Suppressor macrophage treated with lipopolysaccharide for 4 hours (primary cell): ENCODE measurements at places on chromosomes 7 and 10.

DNA sequence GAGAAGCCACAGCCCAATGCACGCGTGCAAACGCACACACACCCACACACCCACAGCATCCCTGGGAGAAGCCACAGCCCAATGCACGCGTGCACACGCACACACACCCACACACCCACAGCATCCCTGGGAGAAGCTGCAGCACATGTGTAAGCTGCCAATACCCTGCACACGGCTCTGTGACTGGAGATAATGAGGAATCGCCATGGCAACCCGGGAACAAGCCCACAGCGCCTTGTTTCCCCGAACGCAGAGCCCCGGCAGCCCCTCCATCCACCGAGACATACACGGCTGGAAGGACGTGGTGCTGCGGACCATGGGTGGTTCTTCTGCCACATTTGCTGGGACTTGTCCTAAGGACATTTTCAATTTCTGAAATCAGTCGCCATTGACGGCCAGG lies 221.3 kb downstream of the PTPRN2 start:
- DNase-seq: no peak

DNA sequence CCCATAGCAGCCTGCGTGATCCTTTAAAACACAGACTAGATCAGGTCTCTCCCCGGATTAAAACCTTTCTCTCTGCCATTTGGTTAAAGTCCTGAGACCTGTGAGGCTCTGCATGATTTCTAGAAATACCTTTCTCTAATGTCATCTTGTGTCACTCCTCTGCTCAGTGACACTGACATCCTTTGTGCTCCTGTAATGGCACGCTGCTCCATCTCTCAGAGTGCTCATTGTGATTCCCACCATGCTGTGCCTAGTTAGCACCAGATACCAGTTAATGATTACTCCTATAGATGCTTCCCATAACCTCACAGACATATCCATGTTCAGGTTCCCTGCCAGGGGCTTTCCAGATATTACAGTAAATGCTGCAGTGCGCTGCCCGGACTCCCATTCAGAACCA lies 11.7 kb upstream of the OR9A2 start:
- DNase-seq: no peak

- DNase-seq: no peak
Measured at GRCh38 chr10:123391275-123392028, 237.2 kb downstream of the BUB3 start.

- peak; percentile 23 for DNase-seq
Measured at GRCh38 chr10:17375936-17376584, 78.3 kb downstream of the ST8SIA6 start.

DNA sequence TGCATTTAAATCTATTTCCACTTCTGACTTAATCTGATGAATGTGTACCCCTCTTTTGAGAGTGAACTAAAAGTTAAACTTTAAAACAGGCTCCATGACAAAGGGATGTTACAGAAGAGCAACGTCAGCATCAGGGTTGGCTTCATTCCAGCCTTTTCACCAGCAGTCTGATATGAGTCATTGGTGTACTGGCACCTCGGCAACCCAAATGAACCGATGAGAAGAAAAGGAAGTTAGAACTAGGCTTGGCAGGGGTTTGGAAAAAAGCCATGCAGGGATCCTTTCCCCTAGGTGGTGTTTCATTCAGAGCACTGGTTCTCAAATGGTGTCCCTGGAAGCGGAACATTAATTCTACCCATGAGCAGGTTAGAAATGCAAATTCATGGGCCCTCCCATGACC lies 53.6 kb downstream of the SEC61G start:
- DNase-seq: peak; percentile 3

DNA sequence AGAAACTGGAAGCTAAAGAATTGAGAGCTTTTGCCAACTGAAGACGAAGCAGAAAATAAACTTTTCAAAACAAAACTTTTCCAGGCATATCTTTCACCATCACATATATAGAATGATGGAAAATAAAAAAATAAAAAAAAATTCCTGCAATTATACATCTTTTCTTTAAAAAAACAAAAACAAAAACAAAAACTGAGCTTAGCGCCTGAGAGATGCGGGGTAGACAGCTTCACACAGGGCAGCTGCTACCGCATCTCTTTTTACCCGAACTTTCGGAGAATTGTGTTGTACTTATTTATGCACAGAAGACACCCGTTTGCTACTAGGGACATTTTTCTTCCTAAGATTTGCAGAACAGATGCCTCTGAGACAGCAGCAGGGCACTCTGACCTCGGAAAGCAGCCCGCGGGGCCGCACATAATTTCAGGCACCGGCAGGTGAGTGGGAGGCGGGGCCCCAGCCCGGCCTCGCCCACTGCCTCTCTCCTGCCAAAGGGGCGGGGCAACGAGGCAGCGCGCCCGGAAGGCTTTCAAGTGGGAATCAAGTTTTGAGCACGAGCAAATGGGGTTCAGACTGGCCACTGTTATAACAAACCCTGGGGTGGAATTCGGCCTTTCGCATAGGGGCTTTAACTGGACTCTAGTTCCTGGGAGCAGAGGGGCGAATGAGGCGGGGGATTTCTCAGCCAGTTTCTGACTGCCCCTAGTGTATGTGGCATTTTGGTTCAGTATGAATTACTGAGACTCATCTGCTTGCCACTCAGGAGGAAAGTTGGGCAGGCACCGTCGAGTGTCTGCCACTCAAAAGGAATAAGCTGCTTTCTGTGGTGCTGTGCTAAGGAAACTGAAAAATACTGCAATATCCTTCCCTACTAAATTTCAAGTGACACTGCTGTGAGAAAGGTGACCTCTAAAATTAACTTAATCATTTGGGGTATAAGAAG lies 18.5 kb upstream of the FAM133B start:
- no peak for DNase-seq

- DNase-seq: no peak
Measured at GRCh38 chr10:29535778-29536453, 98.9 kb downstream of the SVIL start.

- no peak for DNase-seq
Measured at GRCh38 chr7:134630237-134630636, 16.4 kb upstream of the BPGM start.

- DNase-seq: no peak
Measured at GRCh38 chr7:120097020-120097419, 176.0 kb upstream of the KCND2 start.

GRCh38 chr7:140908361-140908760 lies 16.4 kb downstream of the BRAF start:
- DNase-seq: no peak

- no peak for DNase-seq
Measured at GRCh38 chr10:48541144-48541795, 63.6 kb downstream of the ARHGAP22 start.

DNA sequence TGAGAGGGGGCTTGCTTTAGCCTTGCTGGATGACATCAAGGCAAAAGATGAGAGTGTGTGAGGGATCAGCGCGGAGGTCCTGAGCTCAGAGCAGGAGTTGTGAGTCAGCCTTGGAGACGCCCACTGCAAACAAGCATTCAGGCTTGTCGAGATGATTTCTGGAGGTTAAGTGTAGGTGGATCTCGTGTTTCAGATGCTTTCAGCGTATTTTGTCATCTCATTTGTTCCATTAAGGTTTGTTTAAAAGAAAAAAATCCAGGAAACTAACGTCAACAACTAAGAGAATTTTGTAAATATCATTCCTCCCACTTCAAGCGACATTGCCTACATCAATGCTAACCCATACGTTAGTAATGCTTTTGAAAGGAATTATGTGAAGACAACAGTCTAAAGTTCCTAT lies 715.4 kb upstream of the NRP1 start:
- no peak for DNase-seq

- no peak for DNase-seq
Measured at GRCh38 chr10:60246382-60246781, 143.3 kb downstream of the ANK3 start.

GRCh38 chr10:108409306-108409705 lies 1244.8 kb upstream of the SORCS1 start:
- no peak for DNase-seq

DNA sequence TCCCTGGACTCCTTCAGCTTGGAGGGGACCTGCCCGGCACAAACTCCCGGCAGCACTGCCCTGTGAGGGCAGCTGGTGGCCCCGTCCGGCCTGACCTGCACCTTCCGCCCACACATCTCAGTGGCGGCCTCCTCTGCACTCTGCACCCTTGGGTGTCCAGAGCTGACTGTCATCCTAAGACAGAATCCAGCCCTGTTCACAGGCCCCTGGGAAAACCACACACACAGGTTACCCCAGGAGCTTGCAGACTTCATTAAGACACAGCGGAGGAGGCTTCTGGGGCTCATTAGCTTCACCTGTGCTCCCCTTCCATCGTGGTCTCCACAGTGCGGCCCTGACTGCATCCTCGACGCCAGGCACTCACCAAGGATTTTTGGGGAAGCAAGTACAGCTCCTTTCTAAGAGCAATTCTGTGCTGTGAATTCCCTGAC lies 51.5 kb upstream of the SHH start:
- DNase-seq: no peak

GRCh38 chr7:4822677-4823076 lies 39.2 kb downstream of the PAPOLB start:
- DNase-seq: no peak

GRCh38 chr7:143323653-143324052 lies 7.7 kb downstream of the CLCN1 start:
- DNase-seq: peak; percentile 52

GRCh38 chr7:106819546-106819945 lies 45.5 kb upstream of the PIK3CG start:
- no peak for DNase-seq

DNA sequence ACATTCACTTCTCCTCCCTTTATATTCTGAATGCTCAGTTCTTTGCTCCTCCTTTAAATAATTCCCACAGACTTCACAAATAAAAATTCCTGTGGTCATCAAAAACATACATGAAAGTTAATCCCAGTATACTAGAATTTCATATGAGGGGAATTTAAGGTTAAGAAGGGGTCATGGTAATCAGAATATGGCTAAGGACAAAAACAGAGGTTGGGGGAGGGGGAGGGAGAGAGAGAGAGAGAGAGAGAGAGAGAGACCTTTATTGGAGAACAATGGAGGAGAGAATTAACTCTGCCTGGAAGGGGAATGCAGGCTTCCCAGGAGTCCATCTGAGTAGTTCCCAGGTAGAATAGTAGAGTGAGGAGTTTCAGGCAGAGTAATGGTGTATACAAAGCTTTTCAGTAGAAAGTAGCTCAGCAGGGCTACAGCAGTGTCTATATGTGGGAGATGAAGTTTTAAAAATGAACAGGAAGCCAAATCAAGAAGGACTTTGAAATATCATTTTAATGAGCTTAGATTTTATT lies 5.2 kb upstream of the CUBN start:
- no peak for DNase-seq

GRCh38 chr10:31272841-31273240 lies 46.2 kb upstream of the ZEB1 start:
- no peak for DNase-seq

- no peak for DNase-seq
Measured at GRCh38 chr7:51027935-51028830, 245.5 kb upstream of the GRB10 start.

DNA sequence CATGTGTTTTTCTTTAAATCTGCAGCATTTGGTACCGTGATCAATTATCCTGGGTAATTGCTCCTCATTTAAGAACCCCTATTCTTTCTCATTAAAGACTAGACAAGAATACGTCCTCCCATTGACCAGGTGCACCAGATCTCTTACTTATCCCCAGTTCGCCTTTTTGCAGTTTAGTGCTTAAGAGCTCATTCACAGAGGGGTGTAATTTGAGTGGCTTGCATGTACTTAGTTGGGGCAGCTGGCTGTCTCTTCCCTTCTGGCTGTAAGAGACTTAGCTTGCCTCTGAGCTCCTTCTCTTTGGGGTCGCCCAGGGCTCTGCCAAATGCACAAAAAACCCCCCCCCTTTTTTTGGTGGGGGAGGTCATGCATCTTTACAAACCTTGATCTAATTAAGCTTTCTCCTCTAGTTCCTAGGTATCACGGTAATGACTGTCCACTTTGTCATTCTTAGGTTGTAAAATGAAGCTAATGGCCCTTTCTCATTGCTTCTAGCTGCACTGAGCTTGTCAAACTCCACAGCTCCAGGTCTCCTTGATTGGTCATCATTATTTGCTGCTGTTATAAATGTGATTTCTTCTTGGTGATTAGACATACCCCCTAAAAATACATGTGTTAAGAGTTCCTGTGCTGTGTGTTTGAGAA lies 26.3 kb downstream of the GAD2 start:
- DNase-seq: no peak

- no peak for DNase-seq
Measured at GRCh38 chr7:68922850-68923249, 675.4 kb upstream of the AUTS2 start.

DNA sequence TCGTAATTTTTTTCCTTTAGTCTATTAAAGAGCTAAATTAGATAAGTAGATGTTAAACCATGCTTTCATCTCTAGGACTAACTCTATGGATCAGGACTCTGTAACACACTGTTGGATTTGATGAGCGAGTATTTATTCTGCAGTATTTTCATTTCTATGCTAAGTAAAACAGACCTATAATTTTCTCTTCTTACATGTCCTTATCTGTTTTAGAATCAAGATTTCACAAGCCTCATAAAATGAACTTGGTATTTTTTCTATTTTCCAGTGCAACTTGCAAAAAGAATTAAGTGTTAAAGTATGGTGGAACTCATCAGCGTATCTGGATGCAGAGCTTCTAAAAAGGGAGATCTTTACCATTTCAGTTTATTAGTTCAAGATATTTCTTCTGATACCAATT lies 2.4 kb downstream of the CACUL1 start:
- no peak for DNase-seq

GRCh38 chr7:120486164-120486563 lies 213.2 kb downstream of the KCND2 start:
- DNase-seq: no peak
